ENCODE measurements at places on chromosomes 7 and 10. TPM values are rescaled to one million over a fixed set of nuclear protein-coding genes. Genes with fewer than 3 reads are reported as not detected.

Gene CCDC7
- total RNA-seq = 19.1 TPM

Gene SH2D4B
- not detected for total RNA-seq

Gene GARIN1A
- 0.89 TPM for total RNA-seq

Gene CROT
- total RNA-seq = 13.4 TPM

Gene PPP1R3A
- total RNA-seq = not detected
